Germinal center (tissue), 1 donor: ENCODE measurements at places on chromosomes 7 and 10.

DNA sequence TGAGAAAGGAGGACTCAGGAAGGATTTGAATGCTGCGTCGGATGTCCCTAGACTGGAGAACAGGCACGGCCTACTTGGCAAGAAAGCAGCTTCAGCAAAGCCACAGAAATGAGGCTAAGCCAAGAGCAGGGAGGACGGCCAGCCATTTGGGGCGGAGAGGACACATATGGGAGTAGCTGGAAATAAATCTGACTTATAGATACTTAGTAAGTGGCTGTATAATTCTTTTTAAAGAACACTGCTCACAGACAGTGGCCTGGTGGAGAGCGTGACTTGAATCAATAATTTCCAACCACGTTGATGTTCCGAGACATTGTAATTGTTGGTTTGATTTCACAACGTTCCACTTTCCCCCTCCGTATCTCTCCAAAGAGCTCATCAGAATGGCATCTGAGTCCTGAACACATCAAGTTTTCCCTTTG is 67.7 kb upstream of the JCAD start:
- no peak for DNase-seq

DNA sequence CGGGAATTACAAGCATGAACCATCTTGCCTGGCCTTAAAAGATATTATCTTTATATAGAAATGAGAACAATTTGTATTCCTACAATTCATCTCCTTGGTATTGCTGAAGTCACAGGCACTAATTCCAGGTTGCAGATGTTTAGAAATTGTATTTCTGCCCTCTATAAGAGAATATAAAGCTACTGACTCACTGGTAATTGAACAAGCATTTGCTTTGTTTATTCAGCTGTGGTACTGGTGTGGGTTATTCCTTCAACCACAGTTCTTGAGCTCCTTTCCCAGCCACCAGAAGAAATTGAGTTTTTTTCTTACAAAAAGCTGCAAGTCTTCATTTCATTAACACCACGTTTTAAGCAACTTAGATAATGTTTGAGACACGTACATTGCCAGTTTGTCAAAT is 29.0 kb upstream of the MPP7 start:
- DNase-seq = no peak

GRCh38 chr10:33666686-33667480 is 332.4 kb upstream of the NRP1 start:
- DNase-seq = no peak

DNA sequence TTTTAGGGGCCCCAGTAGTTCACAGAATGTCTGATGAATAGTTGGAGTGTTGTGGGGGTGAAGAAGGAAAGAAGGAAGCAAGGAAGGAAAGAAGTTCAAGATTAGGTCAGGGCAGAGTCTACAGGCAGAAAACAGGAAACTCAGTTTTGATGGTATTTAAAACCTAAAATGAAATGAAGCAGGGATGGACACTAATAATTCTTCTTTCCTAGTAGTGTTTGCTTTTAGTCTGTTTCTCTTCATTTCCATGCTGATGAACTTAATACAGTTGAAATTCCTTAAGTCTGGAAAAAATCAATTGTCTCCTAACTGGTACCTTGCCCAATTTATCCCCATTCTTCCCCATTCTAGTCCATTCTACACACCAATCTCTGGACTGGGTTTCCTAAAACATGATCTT is 59.0 kb upstream of the GSAP start:
- DNase-seq = no peak

DNA sequence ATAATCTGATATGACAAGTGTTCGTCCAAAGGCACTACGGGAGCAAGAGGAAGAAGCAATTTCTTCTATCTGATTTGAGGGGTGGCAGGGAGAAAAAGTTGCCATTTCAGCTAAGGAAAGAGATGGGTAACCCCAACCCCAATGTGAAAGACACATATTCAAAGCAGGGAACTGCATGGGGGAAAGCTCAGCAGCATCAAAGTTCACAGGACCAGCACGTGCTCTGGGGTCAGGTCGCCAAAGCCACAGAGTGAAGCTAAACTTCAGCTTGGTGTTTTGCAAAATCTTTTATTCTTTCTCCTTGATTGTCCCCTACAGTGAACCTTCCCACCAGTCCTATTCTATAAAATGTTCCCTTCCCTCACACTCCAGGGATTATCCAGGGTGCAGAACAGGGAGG is 112.8 kb upstream of the PPP2R2D start:
- no peak for DNase-seq

DNA sequence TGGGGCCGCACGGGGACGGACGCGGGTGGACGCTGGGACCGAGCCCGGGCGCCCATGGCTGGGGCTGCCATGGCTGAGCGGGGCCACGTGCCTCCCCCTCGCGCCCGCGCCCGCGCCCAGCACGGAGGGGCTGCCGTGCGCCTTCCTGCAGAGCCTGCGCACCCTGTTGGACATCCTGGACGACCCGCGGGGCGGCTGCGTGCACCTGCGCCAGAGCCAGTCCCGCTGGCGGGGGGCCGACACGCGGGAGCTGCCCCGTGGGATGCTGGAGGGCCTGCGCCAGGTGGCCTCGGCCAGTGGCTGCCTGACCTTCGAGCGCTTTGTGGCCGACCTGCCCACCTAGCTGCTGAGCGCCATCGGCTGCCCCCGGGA is 72.5 kb upstream of the KCTD7 start:
- no peak for DNase-seq

GRCh38 chr7:107961405-107961804 is 41.6 kb downstream of the LAMB1 start:
- no peak for DNase-seq

- DNase-seq = peak; percentile 30
Measured at GRCh38 chr10:21526860-21527597, 1.5 kb upstream of the SKIDA1 start.

DNA sequence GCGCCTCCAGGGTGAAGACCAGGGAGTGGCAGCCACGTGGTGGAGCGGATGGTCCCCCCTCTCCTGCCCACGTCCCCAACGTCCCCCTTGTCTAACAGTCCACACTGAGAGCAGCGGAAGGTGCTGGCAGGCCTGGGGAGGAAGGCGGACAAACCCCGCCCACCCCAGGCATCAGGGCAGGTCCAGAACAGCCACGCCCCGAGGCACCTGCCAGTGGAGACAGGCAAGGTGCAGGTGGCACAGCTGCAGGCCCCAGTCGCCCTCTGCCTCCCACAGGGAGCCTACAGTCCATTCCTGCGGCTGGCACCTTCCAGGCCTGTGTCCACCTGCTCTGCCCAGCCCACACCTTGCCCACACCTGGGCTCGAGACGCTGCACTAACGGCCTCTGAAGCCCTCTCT is 24.9 kb downstream of the CYP2W1 start:
- no peak for DNase-seq

GRCh38 chr7:154794147-154794780 is 208.7 kb downstream of the PAXIP1 start:
- peak; percentile 19 for DNase-seq

DNA sequence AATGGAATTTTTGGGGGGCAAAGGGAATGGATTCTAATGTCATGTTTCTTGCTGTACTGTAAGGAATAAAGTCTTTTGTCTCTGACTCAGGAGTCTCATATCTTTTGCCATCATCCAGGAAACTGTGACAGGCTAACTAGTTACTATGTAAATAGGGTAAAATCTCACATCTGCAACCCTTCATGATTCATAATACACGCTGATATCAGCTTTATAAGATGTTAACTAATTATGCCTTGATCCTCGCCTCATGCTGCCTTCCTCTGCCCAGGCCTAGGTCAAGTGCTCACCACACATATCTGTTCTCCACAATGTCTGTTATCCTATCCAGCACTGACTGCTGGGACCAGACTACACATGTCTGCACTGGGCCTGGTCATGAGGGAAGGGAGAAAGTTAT is 81.3 kb upstream of the CXCL12 start:
- DNase-seq = no peak

DNA sequence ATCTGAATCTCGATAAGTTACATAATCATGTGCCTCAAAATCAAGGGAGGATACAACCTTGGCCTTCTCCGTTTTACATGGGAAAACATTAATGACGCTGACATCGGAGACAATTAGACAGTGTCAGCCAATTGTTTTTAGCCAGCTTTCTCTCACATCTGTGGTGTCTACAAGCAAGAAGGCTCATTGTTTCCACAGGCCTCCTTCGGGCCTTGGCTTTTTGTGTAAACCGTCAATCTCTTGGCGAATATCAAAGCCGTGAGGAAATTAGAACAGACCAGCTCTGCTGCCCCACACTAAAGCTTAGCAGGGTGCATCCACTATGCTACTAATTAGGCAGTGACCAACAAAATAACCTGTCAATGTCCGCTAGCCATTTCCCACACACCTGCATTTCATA is 43.2 kb downstream of the VAX1 start:
- DNase-seq = no peak

GRCh38 chr7:136958016-136958415 is 89.6 kb downstream of the CHRM2 start:
- no peak for DNase-seq

DNA sequence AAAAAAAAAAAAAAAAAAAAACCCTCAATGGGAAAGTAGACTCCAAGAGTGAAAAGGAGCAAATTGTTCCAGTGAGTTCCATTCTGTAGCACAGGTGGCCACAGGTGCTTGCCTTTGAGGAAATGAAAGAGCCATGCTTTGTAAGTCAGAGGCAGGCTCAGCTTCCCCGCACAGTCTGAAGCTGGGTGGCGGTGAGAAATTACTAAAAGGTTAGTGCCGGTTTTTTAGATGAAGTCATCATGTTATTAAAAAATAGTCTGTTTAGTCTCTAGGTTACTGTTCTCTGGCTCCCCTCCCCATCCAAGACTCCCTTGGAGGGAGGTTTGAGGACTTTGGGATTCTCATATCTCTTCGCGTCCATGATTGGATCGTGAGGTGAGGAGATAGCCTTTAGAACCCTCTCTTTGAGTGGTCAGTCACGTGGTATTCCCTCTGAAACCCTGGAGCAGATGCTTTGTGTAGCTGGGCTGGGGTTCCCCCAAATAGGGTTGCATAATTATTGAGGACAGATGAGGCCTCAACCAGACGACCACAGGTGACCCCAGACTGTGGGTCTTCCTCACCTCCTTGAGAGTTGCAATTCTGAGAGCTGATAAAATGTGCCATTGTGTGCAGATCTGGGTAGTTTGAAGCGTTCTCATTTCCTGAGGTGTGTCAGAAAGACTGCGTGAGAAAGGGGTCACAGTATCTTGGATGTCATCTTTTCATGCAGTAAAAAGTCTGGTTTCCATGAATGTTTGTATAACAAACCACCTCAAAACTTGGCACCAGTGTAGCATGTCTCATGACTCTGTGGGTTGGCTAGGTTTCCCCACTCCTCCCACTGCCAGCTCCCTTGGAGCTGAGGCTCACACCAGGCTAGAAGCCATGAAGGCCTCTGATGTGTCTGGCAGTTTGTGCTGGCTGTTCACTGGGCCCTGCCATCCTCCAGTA is 27.1 kb downstream of the OGDH start:
- DNase-seq = peak; percentile 69

DNA sequence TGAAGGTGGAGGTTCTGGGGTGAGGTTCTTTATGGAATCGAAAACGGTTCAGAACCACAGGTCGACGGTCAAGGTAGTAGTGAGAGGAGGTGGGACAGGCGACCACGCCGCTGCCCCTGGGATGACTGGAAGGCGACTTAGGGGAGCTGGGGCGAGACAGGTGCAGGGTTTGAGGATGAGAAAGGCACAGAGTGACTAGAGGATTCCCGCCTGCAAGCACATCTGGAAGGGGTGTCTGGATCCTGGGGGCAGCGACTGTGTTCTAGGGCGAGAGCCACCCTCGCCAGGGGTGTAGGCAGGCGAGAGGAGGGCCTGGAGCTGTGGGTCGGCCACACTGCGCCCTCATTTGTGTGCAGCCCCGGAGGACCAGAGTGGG is 468 bp upstream of the IRF5 start:
- no peak for DNase-seq

DNA sequence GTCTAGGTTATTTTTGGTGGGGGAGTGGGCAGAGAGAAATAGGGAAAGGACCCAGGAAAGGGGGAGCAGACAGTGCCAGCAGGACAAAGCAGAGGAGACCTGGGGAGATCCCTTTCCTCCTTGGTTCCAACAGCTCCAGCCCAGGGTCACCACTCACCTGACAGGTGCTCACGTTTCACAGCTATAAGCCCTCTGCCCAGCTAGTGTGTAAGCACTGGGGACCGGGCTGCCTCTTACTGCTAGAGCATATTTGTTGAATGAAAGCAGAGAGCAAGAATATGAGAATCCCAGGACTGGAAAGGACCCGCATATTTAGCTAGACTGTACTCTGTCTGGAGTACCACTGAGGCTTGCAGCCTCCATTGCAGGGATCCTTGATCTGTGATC is 6.7 kb downstream of the ZCCHC24 start:
- DNase-seq = no peak

- no peak for DNase-seq
Measured at GRCh38 chr10:86450806-86451603, 70.6 kb downstream of the WAPL start.

- DNase-seq = no peak
Measured at GRCh38 chr10:70673043-70673928, 980 bp downstream of the ADAMTS14 start.

GRCh38 chr7:70472601-70473237 is 659.2 kb upstream of the GALNT17 start:
- no peak for DNase-seq

DNA sequence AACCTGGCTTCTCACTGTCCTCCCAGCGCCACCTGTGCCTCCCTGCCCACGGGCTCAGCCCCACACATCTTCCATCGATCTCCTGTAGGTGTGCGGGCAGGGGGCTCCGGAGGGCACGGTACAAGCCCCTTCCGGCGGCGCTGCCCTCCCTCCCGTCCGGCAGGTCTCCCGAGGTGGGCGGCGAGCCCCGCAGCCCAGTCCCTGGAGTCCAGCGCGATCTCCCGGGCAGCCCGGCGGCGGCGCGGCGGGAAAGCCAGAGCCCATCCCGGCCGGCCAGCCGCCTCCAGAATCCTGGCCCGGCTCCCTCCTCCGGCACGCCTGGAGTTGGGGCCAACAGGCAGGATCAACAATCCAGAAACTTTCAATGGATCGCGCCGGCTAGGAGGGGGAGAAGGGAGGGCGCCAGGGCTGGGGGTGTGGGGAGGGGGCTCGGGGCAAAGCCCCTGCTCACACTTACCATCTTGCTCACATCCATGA is 100.1 kb downstream of the HIP1 start:
- no peak for DNase-seq

GRCh38 chr7:36591636-36592035 is 132.7 kb downstream of the AOAH start:
- DNase-seq = no peak

- DNase-seq = no peak
Measured at GRCh38 chr7:67854221-67855178, 857.9 kb downstream of the TYW1 start.

DNA sequence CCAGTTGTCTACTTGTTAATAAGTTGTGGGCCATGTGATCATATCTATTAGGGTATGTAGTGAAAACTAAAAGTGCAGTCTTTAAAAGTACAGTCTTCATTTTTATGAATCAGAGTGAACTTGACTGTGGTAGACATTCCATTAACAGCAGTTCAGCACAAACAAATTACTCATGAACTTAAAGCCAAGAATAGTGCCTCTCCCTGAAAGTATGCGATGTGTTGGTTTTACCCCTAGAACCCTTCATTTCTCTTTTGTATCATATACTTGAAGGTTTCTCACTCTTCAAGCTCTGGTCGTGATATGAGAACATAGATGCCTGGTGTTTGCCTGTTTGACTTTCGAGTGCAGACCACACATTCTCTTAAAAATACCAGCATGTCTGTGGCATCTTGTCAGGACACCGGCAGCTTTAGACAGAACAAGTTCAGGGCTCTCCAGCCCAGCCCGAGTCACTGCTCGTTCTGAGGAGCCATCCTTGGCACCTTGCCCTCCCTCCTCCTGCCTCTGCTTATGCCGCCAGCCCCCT is 159.3 kb downstream of the LCOR start:
- no peak for DNase-seq

GRCh38 chr10:48804740-48805182 is 120.1 kb downstream of the WDFY4 start:
- no peak for DNase-seq

GRCh38 chr10:59456199-59456598 is 93.8 kb upstream of the FAM13C start:
- no peak for DNase-seq
